ENCODE measurements at places on chromosomes 5 and 9.

- no peak for DNase-seq
Observed at GRCh38 chr5:73378070-73378469, 70.5 kb downstream of the FOXD1 start.

DNA sequence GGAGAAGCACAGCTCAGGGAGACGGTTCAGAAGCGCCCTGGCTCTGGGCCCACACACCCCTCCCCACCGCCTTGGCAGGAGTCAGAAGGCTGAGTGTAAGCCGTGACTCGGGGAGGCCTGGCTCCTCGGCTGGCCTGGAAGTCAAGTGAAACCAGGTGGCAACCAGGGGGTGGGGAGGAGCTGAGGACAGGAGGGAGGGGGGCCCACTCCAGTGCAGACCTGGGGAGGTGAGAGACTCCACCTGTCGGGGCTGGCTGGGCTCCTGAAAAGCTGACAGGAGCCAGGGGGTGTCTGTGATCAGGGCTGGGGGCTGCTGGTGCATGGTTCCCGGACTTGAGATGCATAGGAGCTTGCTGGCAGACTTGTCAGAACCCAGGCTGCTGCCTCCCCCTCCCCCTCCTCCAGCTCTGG is 150.2 kb upstream of the PHYKPL start:
- no peak for DNase-seq

GRCh38 chr5:56012281-56012963 is 17.7 kb upstream of the IL6ST start:
- no peak for DNase-seq

DNA sequence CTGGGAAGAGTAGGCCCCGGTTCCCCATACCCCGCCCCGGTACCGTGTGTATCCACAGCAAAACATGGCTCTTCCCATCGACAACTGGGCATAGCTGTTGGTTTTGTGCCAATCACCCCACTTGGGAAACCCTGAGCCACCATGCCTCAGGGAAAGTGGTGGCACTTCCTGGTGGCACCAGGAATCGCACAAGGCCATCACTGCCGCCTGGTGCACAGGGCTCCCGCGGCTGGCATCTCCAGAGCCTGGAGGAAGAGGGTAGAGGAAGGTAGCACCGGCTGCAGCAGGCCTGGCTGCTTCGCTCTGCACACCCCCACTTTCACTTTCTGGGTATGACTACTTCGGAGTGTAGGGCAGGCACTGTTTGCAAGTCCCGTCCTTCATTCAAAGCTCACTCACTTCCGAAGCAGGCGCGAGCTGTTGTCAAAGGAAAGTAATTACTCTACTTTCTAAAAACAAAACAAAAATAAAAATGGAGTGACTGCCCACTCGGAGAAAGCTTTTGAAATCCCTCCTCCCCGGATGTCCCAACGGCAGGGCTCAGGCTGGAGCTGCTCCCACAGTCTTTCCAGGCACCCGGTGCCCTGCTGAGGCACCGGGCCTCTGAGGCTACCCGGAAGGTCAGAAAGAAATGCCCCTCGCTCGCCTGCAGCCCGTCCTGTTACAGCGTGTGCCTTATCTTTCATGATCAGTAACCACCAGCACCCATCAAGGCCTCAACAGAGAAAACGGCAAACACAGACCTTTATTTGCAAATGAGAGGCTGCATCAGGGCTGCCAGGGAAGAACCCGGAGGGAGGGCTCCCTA is 2.0 kb downstream of the BRD3 start:
- DNase-seq, result no peak

DNA sequence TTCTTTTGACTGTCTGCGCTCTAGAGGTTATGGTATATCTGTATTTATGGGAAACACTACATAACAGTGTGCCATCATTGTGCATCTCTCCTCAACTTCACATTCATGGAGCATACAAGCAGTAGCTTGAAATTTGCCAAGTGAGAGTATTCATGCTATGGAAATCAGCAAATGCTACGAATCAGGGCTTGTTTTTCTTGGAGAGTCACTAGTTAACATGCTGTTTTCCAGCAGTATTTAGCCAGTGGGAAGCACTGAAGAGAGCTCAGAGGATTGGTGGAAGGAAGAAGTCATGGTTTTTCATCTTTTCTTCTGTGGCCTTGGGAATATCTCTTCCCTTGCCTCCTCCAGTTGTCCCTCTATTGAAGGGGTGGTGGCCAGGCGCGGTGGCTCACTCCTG is 303.0 kb downstream of the PSAT1 start:
- no peak for DNase-seq

GRCh38 chr9:120926397-120926928 is at the start of gene TRAF1:
TRAF1 (minus strand) TSS chr9:120926796; CDS start chr9:120926075, 721 bp downstream.
- no peak for DNase-seq

GRCh38 chr5:138937392-138938387 is 62.6 kb upstream of the LRRTM2 start:
- DNase-seq, result no peak

- DNase-seq, result no peak
Observed at GRCh38 chr9:124060844-124061605, 49.5 kb downstream of the LHX2 start.

DNA sequence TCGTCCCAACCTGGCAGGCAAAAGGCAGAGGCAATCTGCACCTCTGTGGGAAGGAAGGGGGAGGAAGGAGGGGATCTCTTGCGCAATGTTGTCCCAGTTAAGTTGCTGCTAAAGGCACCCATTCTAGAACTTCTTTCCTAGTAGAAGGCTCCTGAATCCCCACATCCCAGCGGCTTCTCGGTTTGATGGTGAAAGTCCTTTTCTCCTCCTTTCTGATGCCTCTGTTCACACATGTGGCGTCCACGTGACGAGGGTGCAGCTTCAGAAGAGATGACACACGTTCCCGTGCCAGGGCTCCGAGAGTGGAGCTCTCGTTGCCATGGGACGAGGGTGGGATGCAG is 96.9 kb upstream of the FCN2 start:
- no peak for DNase-seq

DNA sequence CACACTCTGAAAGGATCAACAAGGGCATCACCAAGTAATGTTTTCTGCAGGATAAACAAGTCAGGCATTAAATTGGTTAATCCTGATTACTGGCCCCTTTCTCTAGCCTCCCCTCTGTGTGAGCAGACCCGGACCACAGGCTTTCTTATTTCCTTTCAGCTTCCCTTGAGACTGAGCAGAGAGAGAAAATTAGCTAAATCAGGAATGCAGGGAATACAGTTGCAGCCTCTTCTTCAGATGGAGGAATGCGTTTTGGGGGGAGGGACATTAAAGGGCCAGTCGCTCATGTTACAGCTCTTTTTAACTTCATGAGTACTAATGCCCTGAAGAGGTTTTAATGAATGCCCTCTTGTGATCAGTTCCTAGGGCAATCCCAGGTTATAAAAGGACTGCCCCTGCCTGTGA is 19.8 kb downstream of the PCDHAC2 start:
- DNase-seq, result no peak

DNA sequence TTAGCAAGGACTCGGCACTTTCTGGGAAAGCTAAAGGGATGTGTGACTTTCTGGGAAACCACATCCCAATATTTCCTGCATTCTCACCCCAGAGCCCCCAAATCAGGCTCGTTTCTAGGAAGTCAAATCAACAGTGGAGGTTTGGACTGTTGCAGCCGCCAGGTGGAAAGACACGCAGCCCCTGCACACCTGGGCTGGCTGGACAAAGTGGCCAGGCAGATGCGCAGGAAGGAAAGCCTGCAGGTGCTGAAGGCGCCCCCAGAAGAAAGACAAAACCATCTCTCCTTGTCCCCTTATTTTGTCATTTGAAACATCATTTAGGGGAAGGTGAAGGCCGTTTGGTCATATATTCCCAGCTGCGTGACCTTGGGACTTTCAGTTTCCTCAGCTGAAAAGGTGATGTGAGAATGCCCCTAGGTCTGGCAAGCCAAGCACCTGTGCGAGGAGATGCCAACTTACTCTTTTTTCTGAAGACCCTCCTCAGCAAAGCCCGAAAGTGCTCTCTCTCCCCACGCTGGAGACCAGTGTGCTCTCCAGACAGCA is 97.9 kb upstream of the CPEB4 start:
- DNase-seq, result no peak

DNA sequence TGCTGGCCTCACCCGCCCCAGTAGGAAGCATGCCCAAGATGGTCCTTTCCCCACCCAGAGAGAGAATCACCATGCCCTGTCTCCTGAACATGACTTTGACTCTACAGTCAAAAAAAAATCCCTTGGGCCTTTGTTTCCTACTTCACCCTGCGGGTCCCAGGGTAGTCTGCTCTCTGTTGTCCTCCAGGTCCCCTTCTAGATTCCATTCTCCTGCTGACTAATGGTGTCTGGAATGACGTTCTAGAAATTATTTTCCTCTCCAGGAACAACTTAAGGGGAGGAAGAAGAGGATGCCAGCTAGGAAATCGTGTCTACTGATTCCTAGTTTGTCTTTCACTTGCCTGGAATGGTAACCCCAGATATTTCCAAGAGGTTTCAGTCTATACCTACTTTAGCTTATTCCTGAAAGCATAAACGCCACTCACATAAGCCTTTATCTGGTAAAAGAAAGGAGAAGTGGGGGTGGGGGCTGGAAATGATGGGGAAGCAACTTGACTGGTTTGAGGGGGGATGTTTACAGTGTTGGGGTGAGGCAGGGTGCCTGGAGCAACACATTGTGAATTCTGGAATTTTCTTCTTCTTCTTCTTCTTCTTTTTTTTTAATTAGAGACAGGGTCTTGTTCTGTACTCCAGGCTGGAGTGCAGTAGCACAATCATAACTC is 93.9 kb downstream of the SNX18 start:
- DNase-seq, result no peak

- DNase-seq, result peak; percentile 38
Observed at GRCh38 chr5:172984244-172984953, 828 bp downstream of the ATP6V0E1 start.

DNA sequence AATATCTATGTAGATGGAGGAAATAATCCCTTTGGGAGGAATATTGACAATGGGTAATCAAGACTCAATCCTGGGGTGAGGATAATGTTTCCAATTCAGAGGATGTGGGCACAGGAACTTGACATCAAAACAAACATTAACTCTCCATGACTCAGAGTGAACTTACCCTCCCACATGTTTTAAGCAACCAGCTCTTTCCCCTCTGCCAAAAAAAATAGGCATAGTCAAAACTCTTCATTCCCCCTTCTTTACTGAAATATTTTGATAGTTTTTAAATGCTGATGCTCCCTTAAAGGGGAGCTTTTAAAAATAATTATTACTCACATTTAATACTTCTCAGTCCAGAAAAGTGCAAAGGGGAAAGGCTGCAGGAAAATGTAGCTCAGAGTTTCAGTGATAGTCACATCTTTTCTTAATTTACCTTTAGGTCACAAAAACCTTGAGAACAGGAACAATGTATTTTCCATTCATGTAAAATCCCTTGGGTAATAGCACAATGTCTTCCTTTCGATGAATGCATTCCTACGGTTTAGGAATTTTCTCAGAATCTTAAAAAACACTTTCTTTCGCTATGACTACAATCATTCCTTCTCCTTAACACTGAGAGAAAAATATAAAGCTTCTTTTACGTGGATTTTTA is 298.4 kb upstream of the GRAMD2B start:
- no peak for DNase-seq

DNA sequence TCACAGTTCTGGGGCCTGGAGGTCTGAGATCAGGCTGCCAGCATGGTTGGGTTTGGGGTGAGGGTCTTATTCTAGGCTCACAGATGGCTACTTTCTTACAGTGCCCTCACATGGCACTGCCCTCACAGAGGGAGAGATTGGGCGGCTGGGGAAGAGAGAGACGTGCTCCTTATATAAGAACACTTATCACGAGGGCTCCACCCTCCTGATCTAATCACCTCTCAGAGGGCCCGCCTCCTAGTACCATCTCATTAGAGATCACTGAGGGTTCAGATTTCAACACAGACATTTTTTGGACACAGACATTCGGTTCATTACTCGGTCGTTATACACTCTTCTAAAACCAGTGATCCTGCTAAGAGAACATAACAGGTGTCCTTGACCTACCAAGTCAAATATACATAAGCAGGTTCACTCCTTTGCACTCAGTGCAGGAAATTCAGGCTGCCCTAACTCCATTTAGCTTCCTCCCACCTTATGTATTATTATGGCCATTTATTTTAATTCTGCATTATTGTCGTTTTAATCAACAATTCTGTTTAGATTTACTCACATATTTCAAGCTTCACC is 121.7 kb downstream of the ICE1 start:
- no peak for DNase-seq

GRCh38 chr9:122355336-122355875 is 15.4 kb upstream of the PTGS1 start:
- no peak for DNase-seq

All from H1 (cell line).